NCI-H748 treated with DMSO at 0.1 percent for 48 hours (cell line): ENCODE measurements at places on chromosomes 1 and 21.

- no peak for DNase-seq
Measured at GRCh38 chr21:42525676-42526378, 12.2 kb downstream of the SLC37A1 start.

DNA sequence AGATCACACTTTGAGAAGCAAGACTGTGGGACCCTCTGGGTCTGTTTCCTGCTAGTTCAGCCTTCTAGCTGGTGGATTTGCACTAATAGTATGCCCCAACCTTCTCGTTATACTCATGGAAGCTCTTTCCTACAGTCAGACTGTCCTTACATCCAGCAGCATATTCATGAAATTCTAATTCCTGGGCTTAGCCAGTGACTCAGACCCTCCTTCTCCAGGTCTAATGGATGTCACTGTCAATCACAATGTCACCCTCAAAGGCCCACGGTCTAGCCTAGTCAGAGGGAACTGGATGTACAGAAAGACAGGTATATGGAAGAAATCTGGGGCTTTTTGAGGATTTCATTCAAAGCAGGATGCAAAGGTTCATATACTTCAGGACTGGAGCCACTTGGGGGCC, 72.4 kb downstream of the KCNJ15 start:
- DNase-seq = no peak

DNA sequence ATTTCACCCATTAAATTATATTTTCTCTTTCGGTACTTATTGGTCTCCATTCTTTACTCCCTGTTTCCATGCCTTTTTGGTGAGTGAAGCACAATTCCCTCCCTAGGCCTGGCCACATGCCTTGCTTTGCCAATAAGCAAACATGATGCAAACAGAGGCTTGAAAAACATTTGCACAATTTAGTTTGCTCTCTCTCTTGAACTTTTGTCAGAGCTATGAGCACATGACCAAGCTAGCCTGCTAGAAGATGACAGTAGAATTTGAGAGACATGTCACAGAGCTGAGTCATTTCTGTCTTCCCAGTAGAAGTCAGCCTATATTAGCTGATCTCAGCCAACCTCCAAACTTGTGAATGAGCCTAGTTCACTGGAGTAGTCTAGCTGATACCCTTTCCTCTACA, 24.6 kb downstream of the ANGPTL3 start:
- DNase-seq = no peak

DNA sequence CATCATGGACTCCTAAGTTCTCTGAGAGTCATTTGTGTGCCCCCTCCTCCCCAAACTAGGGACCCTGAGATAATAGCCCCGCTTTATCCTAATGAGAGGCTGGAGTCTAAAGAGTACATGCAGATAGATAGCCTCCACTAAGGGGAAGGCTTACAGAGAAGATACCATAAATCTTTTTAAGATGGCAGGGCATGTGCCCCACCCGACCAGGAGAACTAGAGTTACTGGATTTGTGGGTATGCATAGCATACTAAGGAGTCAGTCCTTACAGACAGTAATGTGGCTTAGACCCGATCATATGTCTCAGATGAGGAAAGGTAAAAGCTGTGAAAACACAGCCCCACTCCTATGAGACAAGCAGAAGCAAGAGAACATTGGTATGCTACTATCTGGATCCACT, 25.7 kb upstream of the PKN2 start:
- no peak for DNase-seq

- DNase-seq = no peak
Measured at GRCh38 chr1:18001725-18002124, 105.9 kb upstream of the IGSF21 start.

GRCh38 chr1:7386226-7387052, 384.7 kb upstream of the VAMP3 start:
- no peak for DNase-seq

- no peak for DNase-seq
Measured at GRCh38 chr21:15431053-15431452, 298.7 kb upstream of the USP25 start.

DNA sequence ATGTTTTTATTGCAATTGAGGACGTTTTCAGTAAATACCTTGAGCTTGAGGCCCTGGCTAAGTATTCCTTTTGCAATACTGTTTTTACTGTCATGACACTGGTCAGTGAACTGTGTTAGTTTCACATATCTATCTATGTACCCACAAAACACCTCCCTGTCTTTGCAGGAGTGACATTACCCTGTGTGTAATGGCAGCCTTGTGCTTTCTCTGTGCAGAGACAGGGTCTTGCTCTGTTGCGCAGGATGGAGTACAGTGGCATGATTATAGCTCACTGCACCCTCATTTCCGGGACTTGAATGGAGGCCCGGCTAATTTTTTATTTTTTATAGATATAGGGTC, 8.9 kb downstream of the YBX1 start:
- no peak for DNase-seq

- DNase-seq = peak; percentile 15
Measured at GRCh38 chr1:228902781-228903433, 167.6 kb downstream of the RHOU start.

GRCh38 chr1:174398246-174398645, 49.5 kb upstream of the GPR52 start:
- DNase-seq = no peak

GRCh38 chr1:33443705-33444180, 12.8 kb upstream of the PHC2 start:
- DNase-seq = no peak

DNA sequence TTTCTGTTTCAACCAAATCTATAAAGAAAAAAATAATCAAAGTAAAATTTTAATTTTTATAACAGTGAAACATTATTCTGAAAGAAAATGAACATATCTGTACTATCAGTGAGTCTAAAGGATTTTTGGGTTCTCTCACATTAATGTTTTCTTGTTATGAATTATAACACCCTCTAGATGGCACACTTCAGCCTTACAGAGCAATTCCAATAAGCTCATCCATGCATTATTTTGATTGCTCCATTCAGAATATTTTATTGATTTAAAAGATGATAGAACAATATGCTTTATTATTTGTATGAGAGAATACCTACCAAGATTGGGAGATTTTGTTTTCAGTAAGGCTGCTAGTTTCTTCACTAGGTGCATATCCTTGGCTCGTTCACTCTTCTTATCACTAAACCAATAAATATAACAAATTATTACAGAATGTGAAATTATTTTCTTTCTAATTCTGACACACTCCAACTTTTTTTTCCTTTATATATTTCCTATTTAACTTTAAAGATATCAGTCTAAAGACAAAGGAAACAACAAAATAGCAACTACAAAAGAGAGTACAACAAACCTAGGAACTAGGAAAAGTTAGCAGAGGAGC, 82.4 kb downstream of the RAB3GAP2 start:
- DNase-seq = no peak

DNA sequence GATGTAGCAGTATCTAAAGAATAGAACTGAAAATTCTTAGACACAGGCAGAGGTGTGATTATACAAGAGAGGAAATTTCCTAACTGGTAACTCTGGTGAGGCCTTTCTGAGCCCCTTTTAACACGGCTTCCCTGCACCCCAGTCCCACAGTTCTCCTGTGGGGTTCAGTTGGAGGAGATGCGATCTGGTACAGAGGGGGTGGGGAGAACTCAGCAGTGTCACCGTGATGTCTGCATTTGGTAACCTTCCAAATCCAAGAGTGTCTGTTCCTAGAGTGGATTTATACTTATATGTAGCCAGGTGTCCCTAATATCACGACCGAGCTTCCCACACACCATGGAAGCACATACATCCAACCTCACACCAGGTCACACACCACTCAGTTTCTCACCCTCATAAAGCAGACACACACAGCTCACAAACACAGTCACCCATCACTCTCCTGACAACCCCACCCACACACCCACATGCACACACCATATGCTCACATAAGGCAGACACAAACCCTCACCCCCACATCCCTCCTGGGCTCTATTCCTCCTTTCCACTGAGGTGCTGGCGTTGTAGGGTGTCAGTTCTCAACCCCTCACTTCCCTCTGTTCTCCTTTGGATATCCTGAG, 48.5 kb downstream of the RHBG start:
- DNase-seq = no peak

GRCh38 chr1:177798614-177799013, 171.2 kb downstream of the SEC16B start:
- no peak for DNase-seq

DNA sequence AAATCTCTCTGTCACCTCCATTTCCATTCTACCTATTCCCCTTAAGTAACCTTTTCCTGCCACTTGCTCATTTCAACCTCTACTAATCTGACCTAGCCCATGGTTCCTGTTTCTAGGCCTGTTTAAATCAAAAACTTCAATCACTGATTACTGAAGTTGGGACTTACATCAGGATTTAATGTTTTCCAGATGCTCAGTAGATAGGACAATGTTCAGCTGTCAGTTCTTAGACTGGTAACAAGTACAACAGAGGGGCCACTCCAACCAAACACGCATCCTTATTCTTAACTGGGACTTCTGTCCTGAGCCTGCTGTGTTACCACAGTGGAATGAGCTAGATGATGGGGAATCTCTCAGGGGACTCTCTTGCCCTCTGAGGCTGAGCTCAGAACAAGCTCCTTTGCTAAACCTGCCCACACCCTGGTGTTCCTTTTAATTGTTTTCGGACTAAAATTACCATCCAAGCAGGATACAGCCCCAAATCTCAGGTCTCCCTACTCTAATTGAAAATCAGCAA, 974.6 kb downstream of the TTLL7 start:
- no peak for DNase-seq
